Fibroblast of lung (primary cell): ENCODE measurements at places on chromosomes 13 and 19. TPM values are rescaled to one million over a fixed set of nuclear protein-coding genes. Genes with fewer than 3 reads are reported as not detected.

Gene TNFSF13B
- total RNA-seq = 4.8 and 5.4 TPM in 2 replicates

Gene PTPRS
- 129 and 136 TPM in 2 replicates for total RNA-seq

Gene C2CD4C
- total RNA-seq = under 0.01 and 0.17 TPM in 2 replicates

Gene B3GNT8
- 1.3 and 3.5 TPM in 2 replicates for total RNA-seq

Gene WDR88
- under 0.01 TPM in 1 of 2 replicates, not detected in the other for total RNA-seq

Gene SBSN
- total RNA-seq = 4.1 and 9.0 TPM in 2 replicates

Gene SLAIN1
- 1.3 and 2.6 TPM in 2 replicates for total RNA-seq

Gene ZNF100
- total RNA-seq = 1.8 and 2.3 TPM in 2 replicates

Gene PSG6
- 0.17 TPM in 1 of 2 replicates, not detected in the other for total RNA-seq

Gene MVB12A
- 28.0 and 34.7 TPM in 2 replicates for total RNA-seq

Gene GRIN2D
- total RNA-seq = under 0.01 TPM in 2 replicates

Gene CACNG8
- total RNA-seq = under 0.01 TPM in 1 of 2 replicates, not detected in the other

Gene PALM3
- total RNA-seq = 0.51 and 1.3 TPM in 2 replicates

Gene UCHL3
- 23.4 and 30.9 TPM in 2 replicates for total RNA-seq

Gene LRRC25
- total RNA-seq = 1.2 and 4.6 TPM in 2 replicates

Gene FAM124A
- total RNA-seq = 2.6 and 4.8 TPM in 2 replicates

Gene CGB1
- not detected in 2 replicates for total RNA-seq

Gene CEACAM1
- not detected in 2 replicates for total RNA-seq
